Right lobe of liver (tissue), 6 donors: ENCODE measurements at places on chromosomes 7 and 10. TPM values are rescaled to one million over a fixed set of nuclear protein-coding genes. Genes with fewer than 3 reads are reported as not detected.
A peak's percentile ranks its signal among the peaks of the same experiment; 100 is the strongest.

The NEUROG3 gene
- total RNA-seq, result not detected

The GBX1 gene
- total RNA-seq, result not detected

- no peak overlapping the region for H3K27ac ChIP-seq
- no peaks in the 10 kb centered on the region for H3K4me1 ChIP-seq
- H3K27me3 ChIP-seq, result peaks cover 3% of the 10 kb centered on the region
- H3K36me3 ChIP-seq, result no peaks in the 10 kb centered on the region
Observed at GRCh38 chr10:90481326-90481923, 376.4 kb downstream of the HTR7 start.

DNA sequence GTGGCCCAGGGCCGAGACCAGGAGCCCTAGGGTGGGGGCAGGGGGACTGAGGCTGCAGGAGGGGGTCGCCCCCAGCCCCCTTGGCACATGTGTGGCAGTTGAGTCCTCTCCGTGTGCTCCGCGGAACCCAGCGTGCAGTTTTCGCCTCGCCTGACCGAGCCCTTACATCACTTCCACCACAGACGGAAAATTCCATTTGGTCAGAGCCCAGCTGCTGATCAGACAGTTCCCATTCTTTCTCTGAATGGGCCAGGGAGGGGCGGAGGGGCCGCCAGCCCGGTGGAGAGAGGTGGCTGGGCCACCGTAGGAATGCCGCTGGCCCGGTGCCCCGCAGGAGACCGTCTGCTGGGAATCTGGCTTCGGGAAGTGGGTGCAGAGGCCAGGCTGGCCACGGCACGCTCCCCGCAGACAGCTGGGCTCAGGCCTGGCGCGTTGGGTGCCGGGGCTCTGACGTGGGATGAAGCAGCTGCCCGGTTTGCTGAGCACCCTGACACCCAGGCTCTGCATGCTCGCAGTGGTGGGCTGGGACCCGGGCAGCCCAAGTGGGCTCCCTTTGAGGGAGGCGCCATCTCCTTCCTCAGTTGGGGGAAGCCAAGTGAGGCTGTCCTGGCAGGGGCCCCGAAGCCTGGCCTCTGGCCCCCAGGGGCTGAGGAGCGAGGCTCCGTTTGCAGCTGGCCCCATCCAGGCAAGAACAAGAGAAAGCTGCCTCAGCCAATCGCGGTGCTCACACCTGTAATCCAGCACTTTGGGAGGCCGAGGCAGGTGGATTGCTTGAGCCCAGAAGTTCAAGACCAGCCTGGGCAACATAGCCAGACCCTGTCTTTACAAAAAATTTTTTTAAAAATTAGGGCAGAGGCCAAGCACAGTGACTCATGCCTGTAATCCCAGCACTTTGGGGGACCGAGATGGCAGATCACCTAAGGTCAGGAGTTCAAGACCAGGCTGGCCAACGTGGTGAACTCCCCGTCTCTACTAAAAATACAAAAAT is 9.9 kb downstream of the TTYH3 start:
- no peak overlapping the region for H3K4me3 ChIP-seq
- DNase-seq, result peak; percentile 93
- H3K4me1 ChIP-seq, result peaks cover 53% of the 10 kb centered on the region
- no peaks in the 10 kb centered on the region for H3K36me3 ChIP-seq
- H3K27ac ChIP-seq, result peak overlapping the region; percentile 80

- H3K27me3 ChIP-seq, result no peaks in the 10 kb centered on the region
- peak overlapping the region; percentile 31 for H3K4me3 ChIP-seq
- H3K36me3 ChIP-seq, result peaks cover 7% of the 10 kb centered on the region
- DNase-seq, result peak; percentile 85
- peak overlapping the region; percentile 78 for H3K27ac ChIP-seq
- H3K4me1 ChIP-seq, result no peaks in the 10 kb centered on the region
Observed at GRCh38 chr10:22554461-22555182, 159.8 kb downstream of the PIP4K2A start.

DNA sequence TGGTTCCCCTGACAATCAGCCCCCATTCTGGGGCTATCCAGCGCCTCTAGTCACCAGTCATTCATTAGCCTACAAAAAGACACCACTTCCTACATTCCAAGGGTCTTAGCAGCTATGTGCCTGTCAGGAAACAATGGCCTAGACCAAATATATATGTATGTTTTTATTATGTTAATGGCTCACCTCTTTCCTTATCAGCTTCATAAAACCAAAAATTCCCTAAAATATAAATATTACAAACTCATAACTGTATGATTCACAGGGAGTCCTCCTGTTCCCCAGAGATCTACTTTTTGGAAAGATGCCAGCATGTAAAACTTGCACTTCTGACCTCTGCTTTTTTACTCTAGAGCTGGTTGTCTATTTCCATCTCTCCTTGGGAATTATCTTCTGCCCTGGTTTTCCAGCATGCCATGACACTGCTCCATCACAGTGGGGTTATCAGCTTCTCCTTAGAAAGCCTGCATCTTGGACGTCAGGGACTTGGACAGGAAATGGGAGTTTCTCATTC is 79.2 kb downstream of the ABCA13 start:
- no peaks in the 10 kb centered on the region for H3K36me3 ChIP-seq
- no peak overlapping the region for H3K4me3 ChIP-seq
- H3K27ac ChIP-seq, result no peak overlapping the region
- H3K4me1 ChIP-seq, result no peaks in the 10 kb centered on the region
- H3K27me3 ChIP-seq, result no peaks in the 10 kb centered on the region
